ENCODE measurements at places on chromosomes 1 and 21.

DNA sequence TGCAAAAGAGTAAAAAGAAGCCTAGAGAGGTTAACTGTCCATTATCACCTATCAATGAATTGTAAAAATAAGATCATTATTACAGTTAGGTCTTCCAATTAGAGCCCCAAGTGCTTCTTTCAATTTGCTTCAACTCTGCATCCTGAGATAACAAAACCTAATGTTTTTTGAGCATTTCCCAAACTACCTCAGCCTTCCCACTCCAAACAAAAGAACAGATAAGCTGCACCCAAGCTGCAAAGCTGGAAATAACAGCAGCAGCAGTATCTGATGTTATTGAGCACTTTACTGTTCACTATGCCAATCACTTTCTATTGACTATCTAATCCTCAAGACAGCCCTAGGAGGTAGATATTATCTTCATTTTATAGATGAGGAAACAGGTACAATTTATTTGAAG is 97.1 kb upstream of the SLFNL1 start:
- DNase-seq = no peak

DNA sequence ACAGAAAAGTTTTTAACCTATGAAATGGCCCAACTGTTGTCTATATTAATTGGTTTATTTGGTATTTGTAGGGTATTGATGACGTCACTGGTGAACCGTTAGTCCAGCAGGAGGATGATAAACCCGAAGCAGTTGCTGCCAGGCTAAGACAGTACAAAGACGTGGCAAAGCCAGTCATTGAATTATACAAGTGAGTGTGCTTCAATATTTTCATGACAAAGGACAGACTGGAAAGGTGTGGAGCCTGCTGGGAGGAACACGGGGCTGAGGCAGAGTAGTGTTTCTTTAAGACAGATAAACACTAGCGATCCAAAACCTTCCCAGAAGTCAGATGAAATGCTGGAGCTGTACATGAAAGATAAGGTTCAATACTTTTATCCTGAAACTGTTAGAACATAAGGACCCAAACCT is 76.7 kb downstream of the AK4 start:
- no peak for DNase-seq

DNA sequence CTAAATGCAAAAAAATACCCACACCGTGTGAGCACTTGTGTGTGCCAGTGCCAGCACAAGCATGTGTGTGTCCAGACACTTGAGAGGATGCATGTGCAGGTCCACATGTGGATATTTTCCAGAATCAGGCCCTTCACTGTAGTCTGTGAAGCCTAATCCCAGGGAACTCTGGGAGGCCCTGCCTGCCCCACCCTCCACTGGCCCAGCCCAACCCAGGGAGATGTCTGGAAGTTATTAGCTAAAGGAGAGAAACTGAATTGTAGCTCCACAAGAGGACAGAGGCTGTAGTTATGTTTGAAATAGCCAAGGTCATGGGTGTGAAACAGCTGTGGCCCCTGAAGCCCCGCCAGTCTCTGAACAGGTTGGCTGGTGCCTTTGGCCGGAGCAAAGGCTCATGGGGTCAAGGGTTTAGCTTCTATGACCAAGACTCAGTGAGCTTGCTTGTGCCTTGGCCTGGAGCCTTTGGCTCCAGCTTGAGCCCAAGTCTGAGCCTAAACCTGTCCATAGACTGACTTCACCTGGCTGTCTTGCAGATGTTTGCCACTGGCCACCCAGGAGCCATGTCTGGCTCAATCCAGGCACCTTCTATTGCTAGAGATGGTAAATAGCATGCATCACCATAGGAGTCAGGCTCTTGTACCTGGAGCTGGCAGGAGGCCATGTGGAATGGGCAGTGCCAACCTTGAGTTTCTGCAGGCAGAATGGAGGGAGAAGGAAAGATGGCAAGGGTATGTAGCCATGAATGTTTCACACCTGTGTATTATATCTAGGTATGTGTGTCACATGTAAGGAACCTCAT is 69.9 kb downstream of the TMEM53 start:
- no peak for DNase-seq

DNA sequence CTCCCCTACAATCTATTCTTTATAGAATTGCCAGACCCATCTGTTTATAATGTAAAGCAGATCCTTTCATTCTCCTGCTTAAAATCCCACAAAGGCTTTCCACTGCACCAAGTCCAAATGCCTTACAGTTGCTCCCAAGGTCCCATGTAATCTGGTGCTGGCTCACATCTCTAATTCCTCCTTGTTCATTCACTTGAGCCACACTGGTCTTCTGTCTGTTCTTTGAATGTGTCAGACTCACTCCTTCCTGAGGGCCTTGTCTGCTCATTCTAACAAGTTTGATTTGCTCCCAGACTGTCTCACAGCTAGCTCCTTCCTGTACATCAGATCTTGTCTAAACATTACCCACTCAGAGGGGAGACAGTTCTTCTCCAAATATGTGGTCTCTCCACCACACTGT is 38.9 kb downstream of the ALG14 start:
- DNase-seq = no peak

- DNase-seq = peak; percentile 12
Measured at GRCh38 chr1:190754666-190755065, 277.0 kb upstream of the BRINP3 start.

GRCh38 chr1:62076286-62076685 is 118.4 kb upstream of the L1TD1 start:
- peak; percentile 34 for DNase-seq

All from left kidney (tissue), 8 donors.